DMS79 (cell line): ENCODE measurements at places on chromosomes 3 and 15.

- DNase-seq, result no peak
Observed at GRCh38 chr3:27542476-27542875, 58.3 kb upstream of the SLC4A7 start.

DNA sequence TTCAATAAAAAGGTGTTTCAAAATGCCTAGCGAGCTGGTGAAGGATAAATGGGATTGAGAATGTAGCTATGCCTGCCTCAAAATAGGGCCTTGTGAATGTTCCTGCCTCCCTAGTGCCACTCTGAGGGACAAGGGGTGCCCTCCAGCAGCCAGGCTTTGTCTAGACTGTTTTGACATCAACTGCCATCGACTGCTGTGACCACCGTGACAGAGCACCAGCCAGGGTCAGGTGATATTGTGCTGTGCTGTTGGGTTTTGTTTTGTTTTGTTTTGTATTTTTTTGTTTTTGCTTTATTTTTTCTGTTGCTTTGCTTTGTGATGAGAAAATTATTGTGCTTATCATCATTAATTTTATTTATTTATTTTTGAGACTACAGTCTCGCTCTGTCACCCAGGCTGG lies 144.8 kb downstream of the SMAD6 start:
- no peak for DNase-seq

GRCh38 chr3:192897005-192897404 lies 20.7 kb downstream of the MB21D2 start:
- no peak for DNase-seq

- DNase-seq, result no peak
Observed at GRCh38 chr3:143120716-143121240, 1.2 kb downstream of the CHST2 start.

DNA sequence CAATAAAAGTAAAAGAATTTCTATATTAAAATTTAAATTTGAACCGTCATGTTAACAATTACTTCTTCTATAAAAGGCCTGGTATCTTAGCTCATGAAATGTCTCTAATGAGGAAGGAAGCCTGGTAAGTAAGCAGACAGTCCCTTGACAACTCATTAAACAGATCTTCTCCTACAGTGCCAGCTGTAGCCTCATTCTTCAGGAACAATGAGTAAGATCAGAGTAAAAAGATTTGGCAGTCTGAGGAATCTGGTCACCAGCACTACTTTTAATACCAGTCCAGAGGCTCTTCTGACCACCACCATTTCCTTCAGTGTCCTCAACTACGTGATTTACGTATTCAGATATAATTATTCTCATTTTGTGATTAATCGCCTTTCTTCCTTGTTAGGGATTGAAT lies 955.0 kb upstream of the ALCAM start:
- DNase-seq, result no peak

DNA sequence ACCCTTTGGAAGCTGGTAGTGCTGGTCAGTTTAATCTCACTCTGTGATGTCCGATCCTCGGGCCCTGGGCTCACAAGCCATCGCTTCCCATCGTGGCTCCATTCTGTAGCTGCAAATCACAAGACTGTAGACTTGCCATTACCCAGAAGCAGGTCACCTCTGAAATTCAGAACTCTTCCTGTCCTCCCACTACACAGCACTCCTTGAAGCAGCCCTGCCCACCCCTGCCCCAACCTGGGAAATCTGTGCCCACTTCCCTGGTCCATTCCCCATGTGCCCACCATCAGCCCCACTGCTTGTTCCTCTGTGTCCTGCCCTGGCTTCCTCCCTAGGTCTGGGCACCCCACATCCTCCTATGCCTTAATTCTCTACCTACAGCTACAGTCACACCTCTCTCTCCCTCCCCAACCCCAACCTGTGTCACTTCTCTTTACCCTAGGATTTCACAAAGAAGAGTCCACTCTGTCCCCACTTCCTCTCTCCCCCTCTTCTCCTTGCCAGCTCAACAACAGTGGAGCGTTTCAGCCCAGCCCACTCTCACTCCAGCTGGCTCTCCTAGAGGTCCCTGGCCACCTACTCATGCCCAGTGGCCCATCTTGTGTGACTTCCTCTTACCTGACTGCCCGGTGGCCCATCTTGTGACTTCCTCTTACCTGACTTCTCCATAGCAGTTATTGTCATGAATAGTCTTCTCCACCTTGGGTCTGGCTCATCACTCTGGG lies 8.3 kb downstream of the ZNF710 start:
- DNase-seq, result no peak

GRCh38 chr3:133661454-133662277 lies at the start of gene TOPBP1:
Gene TOPBP1 (minus strand): TSS chr3:133661941. CDS start chr3:133661127, 814 bp downstream.
- peak; percentile 90 for DNase-seq

DNA sequence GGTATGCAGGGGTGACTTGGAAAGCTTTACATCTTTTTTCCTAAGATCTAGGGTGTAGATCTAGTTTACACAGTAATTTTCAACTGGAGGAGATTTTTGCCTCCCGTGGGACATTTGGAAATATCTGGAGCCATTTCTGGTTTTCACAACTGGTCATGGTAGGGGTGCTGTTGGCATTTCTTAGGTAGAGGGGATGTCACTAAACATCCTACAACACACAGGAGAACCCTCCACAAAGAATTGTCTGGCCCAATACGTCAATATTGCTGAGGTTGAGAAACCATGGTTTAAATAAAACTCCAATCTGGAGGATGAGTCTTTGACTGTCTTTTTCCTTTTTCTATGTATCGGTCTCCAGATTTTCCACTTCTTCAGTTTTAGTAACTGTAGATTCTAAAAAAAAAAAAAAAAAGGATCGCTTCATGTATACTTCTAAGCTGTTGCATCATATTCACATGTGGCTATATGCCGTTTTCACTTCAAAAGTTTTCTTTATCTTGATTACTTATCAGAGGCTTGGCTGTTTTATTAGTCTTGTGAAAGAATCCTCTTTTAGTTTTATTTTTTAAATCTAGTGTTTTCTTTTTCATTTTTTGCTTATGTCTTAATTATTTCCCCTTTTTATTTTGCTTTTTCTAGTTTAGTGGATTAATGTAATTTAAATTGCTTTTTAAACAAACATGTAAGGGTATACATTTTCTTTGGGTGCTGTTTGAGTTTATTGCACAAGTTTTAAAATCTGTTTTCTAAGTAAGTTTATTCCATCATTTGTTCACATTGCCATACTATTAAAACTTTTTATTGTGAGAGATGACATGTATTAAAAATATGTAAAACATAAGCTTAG lies 21.2 kb downstream of the UBE2Q2 start:
- no peak for DNase-seq

GRCh38 chr3:71398157-71398836 lies 185.2 kb downstream of the FOXP1 start:
- no peak for DNase-seq
